ENCODE measurements at places on chromosomes 16 and 17.

- no peak for DNase-seq
Measured at GRCh38 chr16:55577887-55578286, 11.4 kb downstream of the CAPNS2 start.

DNA sequence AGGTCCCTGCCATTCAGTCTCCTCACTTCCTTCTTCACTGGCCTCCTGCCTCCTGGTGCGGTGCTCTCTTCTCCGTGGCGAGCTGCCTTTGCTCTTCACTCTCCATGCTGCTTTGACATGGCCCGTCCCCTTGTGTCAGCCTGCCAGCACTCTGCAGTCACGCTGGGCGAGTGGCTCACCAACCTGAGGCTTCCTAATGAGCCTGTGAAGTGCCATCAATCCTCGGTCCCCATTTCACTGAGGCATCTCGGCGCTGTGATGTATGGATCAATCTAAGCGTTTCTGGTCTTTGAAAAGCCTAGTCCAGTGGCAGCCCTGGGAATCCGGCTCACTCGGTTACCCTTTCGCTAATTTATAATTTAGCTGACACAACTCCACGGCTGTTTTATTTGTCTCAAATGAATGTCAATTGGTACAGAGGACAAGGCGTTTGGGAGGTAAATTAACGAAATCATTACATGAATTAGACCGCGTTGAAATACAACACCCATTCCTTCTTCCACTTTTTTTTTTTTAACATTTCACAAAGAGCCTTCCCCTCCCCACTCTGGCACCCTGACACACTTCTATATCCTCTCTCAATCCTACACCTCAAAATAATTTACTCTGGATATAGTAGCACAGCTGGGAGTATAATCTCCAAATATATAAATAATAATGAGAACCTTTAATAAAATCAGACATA, 610.7 kb downstream of the TMEM114 start:
- no peak for DNase-seq

- no peak for DNase-seq
Measured at GRCh38 chr16:86089991-86090390, 191.0 kb downstream of the IRF8 start.

DNA sequence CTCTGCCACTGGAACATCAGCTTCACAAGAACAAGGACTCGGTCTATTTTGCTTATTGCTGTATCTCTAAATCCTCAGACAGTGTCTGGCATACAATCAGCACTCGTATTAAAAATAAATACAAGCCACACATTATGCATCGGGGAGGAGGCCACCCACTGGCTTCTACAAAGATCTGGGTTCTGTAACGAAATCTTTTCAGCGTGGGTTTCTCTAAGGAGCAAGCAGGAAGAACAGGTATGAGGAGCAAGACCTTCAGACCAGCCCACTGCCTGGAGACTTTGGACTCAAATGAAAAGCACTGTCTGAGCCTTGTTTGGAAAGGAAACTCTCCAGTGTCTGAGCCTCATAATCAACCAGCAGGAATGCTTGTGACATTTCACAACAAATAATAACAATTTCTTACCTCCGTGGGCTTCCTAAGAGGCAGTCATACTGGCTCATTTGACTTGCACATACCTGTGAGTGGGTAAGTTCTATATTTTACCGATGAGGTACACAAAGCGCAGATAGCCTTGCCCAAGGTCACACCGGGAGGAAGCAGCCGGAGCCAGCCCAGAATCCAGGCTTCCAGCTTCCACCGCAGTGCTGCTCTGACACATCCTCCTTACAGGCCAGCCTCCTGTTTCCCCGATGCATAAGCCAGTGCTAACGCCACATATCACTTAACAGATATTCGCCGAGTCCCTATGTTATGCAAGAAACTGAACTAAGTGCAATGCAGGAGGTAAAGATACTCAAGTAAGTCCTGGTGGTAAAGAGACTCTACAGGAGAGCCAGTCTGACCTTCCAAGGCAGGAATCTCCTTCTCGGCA, 118.6 kb upstream of the TNRC6C start:
- no peak for DNase-seq

GRCh38 chr17:364308-364707, 11.7 kb upstream of the RPH3AL start:
- no peak for DNase-seq

DNA sequence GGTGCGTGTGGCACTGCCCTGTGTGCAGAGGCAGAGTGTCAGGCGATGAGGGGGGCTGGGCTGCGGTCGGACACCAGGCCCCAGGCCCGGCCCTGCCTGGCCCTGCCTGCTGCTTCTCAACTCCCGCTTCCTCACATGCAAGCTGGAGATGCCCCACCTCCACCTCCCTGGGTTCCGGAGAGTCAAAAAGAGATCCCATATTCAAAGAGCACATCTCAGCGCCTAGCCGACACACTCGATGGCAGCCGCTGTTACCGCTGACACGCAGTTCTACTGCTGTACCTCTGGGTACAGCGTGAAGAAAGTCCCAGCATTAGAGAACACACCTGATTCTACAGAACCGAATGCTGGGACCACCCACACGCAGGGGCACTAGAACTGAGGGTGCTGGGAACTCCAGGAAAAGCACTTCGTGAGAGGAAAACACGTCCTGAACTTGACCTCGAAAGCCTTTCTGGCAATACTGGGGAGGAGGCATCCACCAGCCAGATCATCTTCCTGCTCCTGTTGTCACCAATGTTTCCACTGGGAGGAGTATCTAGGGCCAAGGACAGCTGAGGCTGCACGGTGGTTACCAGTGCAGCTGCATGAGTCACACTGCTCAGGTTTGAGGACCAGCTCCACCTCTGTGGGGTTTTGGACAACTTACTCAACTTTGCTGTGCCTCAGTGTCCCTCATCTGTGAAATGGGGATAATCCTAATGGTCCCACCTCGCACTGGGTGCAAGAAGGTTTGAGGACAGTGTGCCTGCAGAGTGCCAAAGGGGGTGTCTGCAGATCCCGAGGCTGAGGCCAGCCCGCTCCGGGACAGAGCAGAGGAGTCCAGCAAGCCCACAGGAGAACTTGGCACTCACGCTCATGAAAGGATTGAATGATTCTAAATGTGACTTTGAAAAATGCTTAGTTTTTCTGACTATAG, 100.4 kb upstream of the DNAH17 start:
- DNase-seq: no peak

- DNase-seq: no peak
Measured at GRCh38 chr17:77802811-77803220, 155.7 kb upstream of the TNRC6C start.
